Activated naive CD8-positive, alpha-beta T cell treated with anti-CD3 and anti-CD28 coated beads, Interleukin-2, amount 50 U/mL, for 24 hours (primary cell): ENCODE measurements at places on chromosomes 5 and 9.

GRCh38 chr9:130445268-130445983 is 665 bp downstream of the ASS1 start:
- H3K4me1 ChIP-seq = peaks cover 9% of the 10 kb centered on the region
- peaks cover 41% of the 10 kb centered on the region for H3K27me3 ChIP-seq
- no peak overlapping the region for H3K4me3 ChIP-seq

DNA sequence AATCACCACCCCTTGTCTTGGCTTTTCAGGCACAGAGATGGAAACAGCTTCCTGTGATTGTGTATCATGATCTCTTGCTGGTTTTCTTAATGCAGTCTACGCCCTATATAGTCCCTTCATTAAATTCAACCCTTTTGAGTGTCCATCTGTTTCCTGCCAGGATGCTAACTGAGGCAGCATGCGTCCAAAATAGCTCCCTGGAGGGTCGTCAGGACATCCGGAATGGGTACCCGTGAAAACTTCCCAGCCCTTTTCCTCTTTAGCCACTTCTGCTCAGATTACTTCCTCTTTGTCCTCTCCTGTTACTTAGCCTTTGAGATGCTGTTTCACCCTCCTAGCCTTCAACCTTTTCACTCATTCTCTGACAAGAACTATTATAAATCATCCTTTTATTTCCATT is 79.8 kb upstream of the KLF9 start:
- no peak overlapping the region for H3K27ac ChIP-seq
- no peak for DNase-seq
- H3K4me3 ChIP-seq = no peak overlapping the region
- peaks cover 21% of the 10 kb centered on the region for H3K4me1 ChIP-seq

DNA sequence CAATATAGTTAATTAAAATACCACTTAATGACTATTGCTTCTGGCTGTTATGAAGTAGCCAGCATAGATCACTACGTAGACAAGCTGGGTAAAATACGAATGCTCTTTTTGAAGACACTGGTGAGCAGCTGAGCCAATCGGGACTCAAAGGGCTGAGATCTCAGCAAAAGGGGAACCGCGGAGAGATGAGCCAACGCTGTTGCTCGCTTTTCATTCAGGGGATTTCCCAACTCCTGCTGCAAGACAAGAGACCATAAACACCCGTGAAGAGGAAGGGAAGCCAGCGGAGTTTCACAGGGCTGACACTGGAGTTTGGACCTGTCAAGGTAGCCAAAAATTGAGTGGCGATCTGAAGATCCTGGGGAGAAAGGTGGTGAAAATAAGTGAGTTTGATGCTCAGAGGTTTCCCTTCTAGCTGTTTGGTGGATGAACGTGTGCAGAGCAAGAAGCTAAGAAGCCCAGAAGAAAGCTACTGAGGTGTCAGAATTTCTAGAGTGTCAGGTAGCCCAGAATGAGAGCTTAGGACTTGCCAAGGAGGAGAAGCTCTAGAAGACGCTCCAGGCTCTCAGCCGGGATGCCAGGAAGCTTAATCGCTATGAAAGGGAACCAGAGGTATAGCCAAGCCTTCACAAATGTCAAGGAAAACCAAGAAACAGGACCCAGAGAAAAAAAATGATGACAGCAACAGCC is 79.6 kb upstream of the RNU6ATAC start:
- H3K27me3 ChIP-seq = peaks cover 4% of the 10 kb centered on the region
- DNase-seq = peak; percentile 32
- H3K27ac ChIP-seq = peak overlapping the region; percentile 14
- peaks cover 18% of the 10 kb centered on the region for H3K4me1 ChIP-seq
- peaks cover 3% of the 10 kb centered on the region for H3K36me3 ChIP-seq
- H3K4me3 ChIP-seq = peak overlapping the region; percentile 33

DNA sequence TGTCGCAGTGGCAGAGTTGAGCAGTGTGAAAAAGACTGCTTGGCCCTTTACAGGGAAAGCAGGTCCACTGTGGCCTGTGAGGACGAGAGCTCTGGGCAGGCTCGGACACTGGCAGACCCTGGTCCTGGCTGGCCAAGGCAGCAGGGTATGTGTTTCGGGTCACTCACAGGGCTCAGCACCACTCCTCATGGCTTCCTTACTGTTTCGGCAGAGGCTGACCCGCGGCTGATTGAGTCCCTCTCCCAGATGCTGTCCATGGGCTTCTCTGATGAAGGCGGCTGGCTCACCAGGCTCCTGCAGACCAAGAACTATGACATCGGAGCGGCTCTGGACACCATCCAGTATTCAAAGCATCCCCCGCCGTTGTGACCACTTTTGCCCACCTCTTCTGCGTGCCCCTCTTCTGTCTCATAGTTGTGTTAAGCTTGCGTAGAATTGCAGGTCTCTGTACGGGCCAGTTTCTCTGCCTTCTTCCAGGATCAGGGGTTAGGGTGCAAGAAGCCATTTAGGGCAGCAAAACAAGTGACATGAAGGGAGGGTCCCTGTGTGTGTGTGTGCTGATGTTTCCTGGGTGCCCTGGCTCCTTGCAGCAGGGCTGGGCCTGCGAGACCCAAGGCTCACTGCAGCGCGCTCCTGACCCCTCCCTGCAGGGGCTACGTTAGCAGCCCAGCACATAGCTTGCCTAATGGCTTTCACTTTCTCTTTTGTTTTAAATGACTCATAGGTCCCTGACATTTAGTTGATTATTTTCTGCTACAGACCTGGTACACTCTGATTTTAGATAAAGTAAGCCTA is 15.7 kb downstream of the SQSTM1 start:
- H3K4me1 ChIP-seq = peaks cover 19% of the 10 kb centered on the region
- H3K27me3 ChIP-seq = no peaks in the 10 kb centered on the region
- peak overlapping the region; percentile 21 for H3K4me3 ChIP-seq
- peak overlapping the region; percentile 90 for H3K27ac ChIP-seq
